Sigmoid colon (tissue), 7 donors: ENCODE measurements at places on chromosomes 7 and 10. TPM values are rescaled to one million over a fixed set of nuclear protein-coding genes. Genes with fewer than 3 reads are reported as not detected.

DNA sequence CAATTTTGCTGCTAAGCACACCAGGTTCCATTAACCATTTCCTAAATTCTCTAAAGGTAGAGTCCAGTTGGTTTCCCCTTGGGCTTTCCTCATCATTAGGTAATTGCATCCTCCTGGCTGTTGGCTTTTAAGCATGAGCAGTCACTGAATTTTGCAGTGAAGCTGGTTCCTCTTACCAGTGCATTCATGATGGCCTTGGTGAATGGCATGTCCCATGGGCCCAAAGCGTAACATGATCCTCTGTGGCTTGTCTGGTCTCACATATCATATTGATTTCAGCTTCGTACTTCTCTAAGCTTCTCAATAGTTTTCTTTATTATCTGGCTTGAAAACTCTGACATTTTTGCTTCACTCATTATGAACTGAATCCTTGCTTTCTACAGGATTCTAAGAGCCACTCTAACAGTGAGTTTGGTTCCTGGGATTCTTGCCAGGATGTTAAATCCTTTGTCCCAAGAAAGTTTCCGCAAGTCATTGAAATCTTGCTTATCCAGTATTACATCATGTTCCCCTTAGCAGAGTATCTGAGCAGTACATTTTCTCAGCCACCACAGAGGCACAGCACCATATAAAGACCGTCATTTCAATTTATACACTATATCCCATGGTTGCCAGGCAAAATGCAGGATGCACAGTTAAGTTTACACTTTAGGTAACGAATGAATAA is 134.2 kb downstream of the PTN start:
- DNase-seq: no peak
- H3K27ac ChIP-seq: no peak overlapping the region
- no peaks in the 10 kb centered on the region for H3K36me3 ChIP-seq

GRCh38 chr10:60003651-60004523 is 97.5 kb upstream of the CCDC6 start:
- no peak for DNase-seq
- H3K27me3 ChIP-seq: no peaks in the 10 kb centered on the region
- H3K27ac ChIP-seq: no peak overlapping the region
- no peaks in the 10 kb centered on the region for H3K36me3 ChIP-seq

DNA sequence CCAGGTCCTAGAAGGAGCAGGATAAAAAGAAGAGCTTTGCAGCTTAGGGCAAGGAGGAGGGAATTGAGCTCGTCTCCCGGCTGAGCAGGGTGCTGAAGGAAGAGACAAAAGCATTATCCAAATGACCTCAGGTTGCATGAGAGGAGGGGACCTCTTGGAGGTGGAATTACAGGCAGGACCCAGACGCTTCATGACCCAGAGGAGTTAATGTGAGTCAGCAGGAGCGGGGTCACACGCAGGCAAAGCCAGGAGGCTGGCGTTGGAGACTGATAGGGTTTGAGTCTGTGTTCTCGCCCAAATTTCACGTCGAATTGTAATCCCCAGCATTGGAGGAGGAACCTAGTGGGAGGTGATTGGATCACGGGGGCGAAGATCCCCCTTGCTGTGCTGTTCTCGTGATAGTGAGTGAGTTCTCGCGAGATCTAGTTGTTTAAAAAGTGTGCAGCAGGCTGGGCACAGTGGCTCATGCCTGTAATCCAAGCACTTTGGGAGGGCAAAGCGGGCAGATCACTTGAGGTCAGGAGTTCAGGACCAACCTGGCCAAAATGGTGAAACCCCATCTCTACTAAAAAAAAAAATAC is 63.7 kb upstream of the AUTS2 start:
- DNase-seq: no peak
- no peak overlapping the region for H3K27ac ChIP-seq
- H3K4me3 ChIP-seq: no peak overlapping the region
- no peaks in the 10 kb centered on the region for H3K4me1 ChIP-seq
- no peaks in the 10 kb centered on the region for H3K36me3 ChIP-seq

DNA sequence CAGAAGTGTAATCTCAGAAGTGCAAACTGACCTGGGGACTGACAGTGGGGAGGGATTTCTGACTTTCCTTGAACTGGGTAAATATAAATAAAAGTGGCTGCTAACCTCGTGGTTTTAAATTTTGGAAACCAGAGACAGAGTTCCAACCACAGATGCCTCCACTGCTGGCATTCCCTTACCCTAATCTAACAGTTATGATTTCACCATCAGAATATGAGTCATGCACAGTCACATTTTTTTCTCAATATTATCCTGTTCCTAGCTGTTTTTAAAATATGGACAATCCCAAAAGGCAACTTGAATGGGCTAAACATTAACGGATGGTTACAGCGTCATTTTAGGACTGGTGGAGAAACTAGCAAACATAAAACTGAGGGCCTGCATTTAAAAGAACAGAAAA is 264.3 kb upstream of the INHBA start:
- no peaks in the 10 kb centered on the region for H3K4me1 ChIP-seq
- no peak overlapping the region for H3K27ac ChIP-seq
- DNase-seq: no peak
- no peak overlapping the region for H3K4me3 ChIP-seq
- H3K27me3 ChIP-seq: no peaks in the 10 kb centered on the region

BHLHA15 gene
- not detected for total RNA-seq

ASB15 gene
- total RNA-seq: not detected

STEAP2 gene
- 26.1 TPM for total RNA-seq
